T-helper 1 cell (primary cell): ENCODE measurements at places on chromosomes 4 and X.

- DNase-seq, result no peak
These were observed 685 bp downstream of the COMMD8 start for GRCh38 chr4:47462799-47463234.

DNA sequence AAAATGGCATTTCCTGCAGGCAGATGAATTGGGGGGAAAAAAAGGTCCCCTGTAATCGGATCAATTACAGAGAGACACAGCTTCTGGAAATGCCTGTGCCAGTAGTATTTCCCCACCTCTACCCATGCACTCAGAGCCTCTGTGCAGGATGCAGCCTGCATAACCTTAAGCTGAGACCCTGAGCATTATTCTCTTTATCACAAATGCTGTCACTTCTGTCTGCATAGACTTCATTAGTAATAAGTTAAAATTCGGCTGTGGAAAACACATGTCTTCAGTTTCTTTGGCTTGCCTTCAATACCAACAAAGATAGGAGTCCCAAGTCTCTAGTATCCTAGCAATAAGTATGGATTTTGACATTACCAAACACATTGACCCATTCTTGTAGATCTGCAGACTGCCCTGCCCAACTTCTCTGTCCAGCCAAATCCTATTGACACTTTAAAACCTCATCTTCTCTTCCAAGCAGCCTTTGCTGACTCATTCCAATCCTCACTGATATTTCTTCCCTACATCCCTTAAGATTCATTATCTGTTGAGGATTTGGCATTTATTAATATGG is 70.8 kb downstream of the LUZP4 start:
- no peak for DNase-seq

DNA sequence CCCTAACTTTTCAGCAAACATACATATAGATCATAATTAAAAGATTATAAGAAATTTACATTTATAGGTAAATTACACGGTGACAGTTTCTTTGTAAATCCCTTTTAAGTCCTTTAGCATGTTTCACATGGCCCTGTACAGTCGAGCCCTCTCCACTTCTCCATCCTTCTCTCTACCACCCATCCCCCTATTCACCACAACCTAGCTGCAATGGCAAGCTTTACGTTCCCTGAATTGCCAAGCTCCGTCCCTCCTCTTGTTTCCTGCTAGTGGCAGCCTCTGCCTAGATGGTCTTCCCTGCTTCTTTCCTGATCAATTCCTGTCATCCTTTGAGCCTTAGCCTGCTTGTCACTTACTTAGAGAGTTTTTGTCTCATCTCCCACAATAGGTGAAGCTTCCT is 116.2 kb downstream of the TMA16 start:
- DNase-seq, result no peak

DNA sequence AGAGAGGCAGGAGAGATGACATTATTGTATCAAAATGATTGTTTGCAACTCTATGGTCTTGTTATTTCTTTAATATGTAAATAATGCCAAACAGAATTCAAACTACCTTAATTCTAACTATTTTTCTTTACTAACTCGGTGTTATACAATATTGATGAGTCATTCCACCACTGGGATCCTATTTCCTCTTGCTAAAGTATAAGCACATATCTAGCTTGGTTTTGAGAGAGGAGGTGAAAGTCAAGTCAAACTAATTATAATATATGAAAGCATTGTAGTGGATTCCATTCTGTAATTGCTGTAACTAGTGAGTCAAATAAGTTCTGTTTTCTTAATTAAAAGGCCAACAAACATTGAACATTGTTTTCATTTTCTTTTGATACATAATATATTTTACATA is 837.6 kb downstream of the PDHA2 start:
- DNase-seq, result no peak

DNA sequence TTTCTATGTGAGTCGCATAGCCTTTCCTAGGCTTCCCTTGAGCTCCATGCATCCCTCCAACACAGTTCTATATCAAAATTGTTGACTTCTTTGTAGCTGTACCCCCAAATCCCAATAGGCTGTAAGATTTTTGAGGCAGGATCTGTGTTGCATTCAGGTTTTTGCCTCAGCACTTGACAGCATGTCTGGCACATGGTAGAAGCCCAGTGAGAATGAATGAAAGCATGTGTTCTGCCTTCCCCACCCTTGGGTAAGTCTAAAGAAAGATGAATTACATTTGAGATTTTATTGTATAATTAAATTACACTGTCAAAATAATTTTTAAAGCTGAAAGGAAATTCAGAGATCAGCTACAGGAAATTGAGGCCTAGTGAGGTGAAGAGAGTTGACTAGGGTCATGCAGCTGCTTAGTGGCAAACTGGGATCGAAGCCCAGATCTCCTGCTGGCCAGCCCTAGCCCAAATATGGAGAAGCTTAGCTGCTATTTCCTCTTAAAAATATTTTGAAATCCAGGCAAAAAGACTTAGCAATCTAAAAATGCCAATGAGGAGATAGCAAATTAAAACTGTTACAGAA is 122.5 kb downstream of the SPATA18 start:
- no peak for DNase-seq

- DNase-seq, result no peak
These were observed 20.1 kb downstream of the EIF4E start for GRCh38 chr4:98908703-98909262.

DNA sequence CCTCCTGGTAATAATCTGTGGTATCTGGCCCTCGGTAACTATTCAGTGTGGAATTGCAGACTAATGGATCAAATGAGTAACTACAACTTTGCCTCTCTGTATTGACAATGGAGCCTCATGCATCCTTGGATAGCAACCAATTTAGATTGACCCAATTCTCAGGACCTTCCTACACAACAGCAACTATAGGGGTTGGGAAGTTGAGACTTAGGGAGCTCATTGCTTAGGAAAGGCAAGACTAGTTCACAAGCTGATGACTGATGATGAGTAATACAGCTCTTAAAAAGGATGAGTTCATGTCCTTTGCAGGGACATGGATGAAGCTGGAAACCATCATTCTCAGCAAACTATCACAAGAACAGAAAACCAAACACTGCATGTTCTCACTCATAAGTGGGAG is 47.5 kb upstream of the KLHL13 start:
- DNase-seq, result no peak

GRCh38 chrX:150326541-150327247 is 36.4 kb upstream of the MAMLD1 start:
- no peak for DNase-seq

DNA sequence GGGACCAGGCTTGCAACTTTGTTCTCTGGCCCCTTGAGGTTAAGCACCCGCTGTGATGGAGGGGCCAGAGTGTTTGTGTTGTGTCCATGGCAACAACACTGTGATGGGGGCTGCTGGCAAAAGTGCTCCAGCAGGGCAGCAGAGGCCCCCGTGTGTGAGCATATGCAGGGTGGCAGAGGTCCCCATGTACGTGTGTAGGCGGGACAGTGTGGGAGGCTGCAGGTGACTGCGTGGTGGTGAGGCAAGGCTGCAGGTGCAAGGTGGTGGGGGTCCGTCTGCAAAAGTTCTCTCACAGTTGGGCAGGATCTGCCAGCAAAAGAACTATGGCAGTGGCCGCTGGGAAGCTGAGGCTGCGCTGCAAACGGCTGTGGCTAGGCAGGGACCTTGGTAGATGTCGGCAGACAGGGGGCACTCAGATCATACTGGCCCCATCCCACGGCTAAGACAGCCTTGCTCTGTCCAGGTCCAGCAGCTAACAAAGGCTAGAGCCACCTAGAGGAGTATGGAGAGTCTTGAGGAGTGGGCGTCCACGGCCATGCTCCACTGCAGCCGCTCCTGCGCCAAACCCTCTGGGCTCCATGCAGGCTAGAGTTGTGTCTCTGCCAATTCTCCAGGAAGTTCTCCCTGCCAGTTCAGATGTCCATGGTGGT is 46.8 kb upstream of the PASD1 start:
- DNase-seq, result no peak

DNA sequence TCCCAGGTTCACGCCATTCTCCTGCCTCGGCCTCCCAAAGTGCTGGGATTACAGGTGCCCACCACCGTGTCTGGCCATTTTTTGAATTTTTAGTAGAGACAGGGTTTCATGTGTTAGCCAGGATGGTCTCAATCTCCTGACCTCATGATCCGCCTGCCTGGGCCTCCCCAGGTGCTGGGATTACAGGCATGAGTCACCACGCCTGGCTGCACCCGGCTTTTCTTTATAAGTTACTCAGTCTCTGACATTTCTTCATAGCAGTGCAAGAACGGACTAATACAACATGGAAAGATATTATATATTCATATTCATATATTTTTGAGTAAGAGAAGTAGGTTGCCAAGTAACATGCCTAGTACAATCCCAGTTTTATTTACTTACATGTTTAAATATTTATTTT is 22.9 kb downstream of the SHROOM3 start:
- no peak for DNase-seq

- DNase-seq, result no peak
These were observed 21.5 kb downstream of the FRMPD3 start for GRCh38 chrX:107470971-107471370.

- no peak for DNase-seq
These were observed 478.4 kb upstream of the ADGRL3 start for GRCh38 chr4:60721685-60722084.

GRCh38 chr4:37715889-37716402 is 29.8 kb upstream of the RELL1 start:
- peak; percentile 85 for DNase-seq

- DNase-seq, result no peak
These were observed 141.4 kb downstream of the TLL1 start for GRCh38 chr4:166014411-166014810.

- no peak for DNase-seq
These were observed 141.8 kb upstream of the NALF2 start for GRCh38 chrX:69362354-69362753.

DNA sequence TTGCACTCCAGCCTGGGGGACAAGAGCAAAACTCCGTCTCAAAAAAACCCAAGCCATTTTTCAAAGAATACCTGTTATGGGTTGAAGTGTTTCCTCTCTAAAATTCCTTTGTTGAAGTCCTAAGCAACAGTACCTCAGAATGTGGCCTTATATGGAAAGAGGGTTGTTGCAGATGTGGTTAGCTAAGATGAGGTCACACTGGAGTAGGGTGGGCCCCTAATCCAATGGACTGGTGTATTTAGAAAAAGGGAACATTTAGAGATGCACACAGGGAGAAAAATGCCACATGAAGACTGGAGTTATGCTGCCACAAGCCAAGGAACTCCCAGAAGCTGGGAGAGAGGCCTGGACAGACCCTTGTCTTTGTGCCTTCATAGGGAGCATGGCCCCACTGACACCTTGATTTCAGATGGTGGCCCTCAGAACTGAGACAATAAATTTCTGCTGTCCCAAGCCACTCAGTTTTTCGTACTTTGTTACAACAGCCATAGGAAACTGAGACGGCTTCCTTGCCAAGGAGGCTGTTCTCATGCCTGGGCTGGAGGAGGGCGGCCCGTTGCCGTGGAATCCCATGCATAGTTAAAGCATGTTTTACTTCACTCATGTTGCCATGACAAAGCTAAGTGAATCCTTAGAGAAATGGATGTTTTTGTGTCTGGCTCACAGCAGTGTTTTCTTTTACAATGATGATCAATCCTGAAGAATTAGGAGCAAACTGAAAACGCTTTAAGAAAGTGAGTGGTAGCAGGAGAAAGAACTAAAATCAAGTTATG is 16.5 kb downstream of the TRAPPC2 start:
- no peak for DNase-seq

DNA sequence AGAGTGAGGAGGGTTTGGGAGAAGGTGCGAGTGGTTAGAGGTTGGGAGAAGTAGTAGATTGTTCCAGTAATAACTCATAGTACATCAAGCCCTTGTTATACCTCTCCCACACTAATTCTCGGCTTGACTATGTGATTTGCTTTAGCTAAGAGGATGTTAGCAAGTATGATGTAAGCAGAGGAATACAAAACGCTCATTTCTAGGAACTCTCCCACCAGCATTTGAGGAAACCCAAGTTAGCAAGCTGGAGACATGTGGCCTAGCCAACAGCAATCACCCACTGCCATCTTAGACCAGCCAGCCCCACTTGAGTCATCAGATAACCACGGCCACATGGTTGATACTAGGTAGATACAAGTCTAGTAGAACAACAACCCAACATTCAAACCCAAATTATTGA is 14.2 kb downstream of the FTHL17 start:
- no peak for DNase-seq

- no peak for DNase-seq
These were observed 63.0 kb upstream of the ENPP6 start for GRCh38 chr4:184280591-184281071.

- DNase-seq, result no peak
These were observed 28.3 kb downstream of the LANCL3 start for GRCh38 chrX:37599729-37600128.

GRCh38 chr4:105644257-105644656 is 64.2 kb downstream of the INTS12 start:
- no peak for DNase-seq

DNA sequence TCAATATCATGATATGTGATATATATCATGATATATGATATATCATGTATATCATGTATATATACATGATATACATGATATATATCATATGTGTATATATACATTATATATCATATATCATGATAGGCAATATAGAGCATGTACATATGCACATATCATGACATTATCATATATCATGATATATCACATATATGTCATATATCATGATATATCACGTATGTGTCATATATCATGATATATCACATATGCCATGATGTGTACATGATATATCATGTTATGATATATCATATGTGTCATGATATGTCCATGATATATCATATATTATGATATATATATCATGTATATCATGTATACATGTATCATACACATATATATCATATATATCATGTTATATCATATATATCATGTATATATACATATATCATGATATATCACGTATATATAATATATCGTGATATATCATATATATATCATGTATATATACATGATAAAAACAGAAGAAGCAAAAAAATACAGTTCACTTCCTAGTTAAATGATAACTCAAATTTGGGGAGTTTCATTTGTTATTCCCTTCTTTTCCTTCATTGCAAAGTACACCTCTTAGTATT is 670.1 kb upstream of the EPHA5 start:
- no peak for DNase-seq

- no peak for DNase-seq
These were observed 3.7 kb upstream of the CXCL6 start for GRCh38 chr4:73832651-73833237.

DNA sequence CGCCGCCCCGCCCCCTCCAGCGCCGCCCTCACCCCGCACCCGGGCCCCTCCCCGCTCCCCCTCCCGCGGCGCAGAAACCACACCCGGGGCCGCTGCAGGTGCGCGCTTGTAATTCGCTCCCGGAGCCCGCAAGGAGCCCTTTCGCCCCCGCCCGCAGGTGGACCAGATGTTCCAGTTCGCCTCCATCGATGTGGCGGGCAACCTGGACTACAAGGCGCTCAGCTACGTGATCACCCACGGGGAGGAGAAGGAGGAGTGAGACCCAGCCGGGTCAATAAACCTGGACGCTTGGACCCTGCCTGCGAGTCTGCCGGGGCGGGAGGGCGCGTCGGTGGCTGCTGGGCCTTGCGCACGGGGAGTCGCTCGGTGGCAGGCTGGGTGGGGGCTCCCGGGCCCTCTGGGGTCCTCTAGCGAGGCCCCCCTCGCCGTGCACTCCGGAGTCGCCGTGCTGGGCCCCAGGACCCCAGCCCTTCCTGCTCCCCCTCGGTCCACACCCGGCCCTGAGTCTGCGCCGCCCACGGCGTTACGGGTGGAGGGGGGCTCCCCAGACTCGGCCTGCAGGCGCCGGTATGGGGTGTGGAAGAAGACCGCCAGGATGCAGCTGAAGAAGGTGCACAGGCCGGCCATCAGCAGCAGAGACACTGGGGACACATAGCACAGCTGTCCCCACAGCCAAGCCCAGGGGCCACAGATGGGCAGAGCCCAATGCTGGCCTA is 7.1 kb downstream of the SLC49A3 start:
- DNase-seq, result no peak

- no peak for DNase-seq
These were observed 5.6 kb downstream of the TMEM255A start for GRCh38 chrX:120305531-120306141.

- no peak for DNase-seq
These were observed 691 bp downstream of the MAGED1 start for GRCh38 chrX:51893931-51894696.
